Central memory CD8-positive, alpha-beta T cell (primary cell): ENCODE measurements at places on chromosomes 4 and X.

DNA sequence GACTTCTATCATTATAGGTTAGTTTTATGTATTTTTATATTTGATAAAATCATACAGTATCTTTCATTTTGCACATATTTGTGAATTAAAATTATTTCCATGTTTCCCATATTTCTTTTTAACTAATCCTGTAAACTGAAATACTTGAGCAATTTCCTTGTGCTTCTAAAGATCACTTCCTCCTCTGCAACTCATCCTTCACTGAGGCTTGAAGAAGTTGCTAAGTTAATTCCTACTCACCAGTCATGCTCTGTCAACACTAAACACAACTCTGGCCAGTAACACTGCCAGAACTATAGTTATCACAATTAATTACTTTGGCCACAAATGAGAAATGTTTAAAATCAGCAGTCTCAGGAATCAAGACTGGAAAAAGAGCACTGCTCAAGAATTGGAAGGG, 6.7 kb downstream of the SPATA4 start:
- no peak overlapping the region for H3K27ac ChIP-seq
- no peak overlapping the region for H3K4me3 ChIP-seq
- no peak for DNase-seq
- H3K36me3 ChIP-seq: peaks cover 2% of the 10 kb centered on the region
- no peaks in the 10 kb centered on the region for H3K4me1 ChIP-seq
- peaks cover 85% of the 10 kb centered on the region for H3K27me3 ChIP-seq

DNA sequence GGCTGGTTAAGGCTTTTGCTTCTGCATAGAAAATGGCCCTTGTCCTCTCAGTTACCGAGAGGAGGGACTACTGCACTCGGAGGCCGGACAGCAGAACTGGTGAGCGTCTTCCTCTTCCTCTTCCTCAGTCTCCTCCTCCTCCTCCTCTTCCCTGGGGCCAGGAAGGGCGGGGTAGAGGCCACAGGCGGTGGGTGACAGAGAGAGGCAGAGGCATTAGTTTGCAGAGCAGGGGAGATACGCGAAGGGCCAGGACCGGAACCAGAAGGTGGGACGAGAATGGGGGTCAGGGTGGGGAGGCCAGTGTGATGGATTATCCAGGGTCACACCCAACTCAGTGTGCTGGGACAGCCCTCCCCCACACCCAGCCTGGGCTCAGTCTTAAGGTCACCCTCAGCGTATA, 14.5 kb downstream of the IQSEC2 start:
- no peaks in the 10 kb centered on the region for H3K36me3 ChIP-seq
- no peak overlapping the region for H3K27ac ChIP-seq
- H3K27me3 ChIP-seq: no peaks in the 10 kb centered on the region
- H3K4me1 ChIP-seq: peaks cover 24% of the 10 kb centered on the region
- DNase-seq: no peak
- H3K4me3 ChIP-seq: no peak overlapping the region

DNA sequence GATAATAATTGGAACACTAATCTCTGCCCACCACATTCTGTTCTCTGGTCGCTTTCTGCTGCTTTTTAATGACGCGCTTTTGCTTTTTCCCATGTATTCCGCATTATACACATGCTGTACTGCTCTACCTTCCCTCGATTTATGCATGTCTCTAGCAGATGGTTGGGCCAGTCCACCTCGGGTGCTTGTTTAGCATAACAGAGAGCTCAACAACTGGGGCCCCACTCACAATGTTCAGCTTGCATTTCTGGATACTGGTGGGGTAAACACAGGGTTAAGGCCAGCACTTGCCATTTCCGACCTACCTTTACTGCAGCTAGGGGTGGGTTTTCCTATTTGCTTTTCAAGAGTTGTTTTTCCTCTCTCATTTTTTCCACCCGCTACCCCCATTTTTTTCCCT, 255.8 kb downstream of the SOX3 start:
- no peak overlapping the region for H3K4me3 ChIP-seq
- no peaks in the 10 kb centered on the region for H3K27me3 ChIP-seq
- no peaks in the 10 kb centered on the region for H3K36me3 ChIP-seq
- no peak overlapping the region for H3K27ac ChIP-seq

DNA sequence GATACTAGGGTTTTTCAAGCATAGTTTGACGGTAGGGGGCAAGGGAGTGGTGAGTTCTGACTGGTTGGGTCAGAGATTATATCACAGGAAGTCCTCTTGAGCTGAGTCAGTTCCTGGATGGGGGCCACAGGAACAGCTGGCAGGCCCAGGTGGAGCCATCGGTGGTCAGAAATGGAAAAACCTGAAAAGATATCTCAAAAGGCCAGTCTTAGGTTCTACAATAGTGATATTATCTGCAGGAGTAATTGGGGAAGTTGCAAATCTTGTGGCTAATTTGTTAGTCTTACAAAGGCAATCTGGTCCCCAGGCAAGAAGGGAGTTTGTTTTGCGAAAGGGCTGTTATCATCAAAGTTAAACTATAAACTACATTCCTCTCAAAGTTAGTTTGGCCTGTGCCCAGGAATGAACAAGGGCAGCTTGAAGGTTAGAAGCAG, 159.3 kb downstream of the PTCHD1 start:
- DNase-seq: no peak
- H3K4me1 ChIP-seq: peaks cover 6% of the 10 kb centered on the region
- no peak overlapping the region for H3K27ac ChIP-seq
- no peaks in the 10 kb centered on the region for H3K27me3 ChIP-seq
- H3K4me3 ChIP-seq: no peak overlapping the region

DNA sequence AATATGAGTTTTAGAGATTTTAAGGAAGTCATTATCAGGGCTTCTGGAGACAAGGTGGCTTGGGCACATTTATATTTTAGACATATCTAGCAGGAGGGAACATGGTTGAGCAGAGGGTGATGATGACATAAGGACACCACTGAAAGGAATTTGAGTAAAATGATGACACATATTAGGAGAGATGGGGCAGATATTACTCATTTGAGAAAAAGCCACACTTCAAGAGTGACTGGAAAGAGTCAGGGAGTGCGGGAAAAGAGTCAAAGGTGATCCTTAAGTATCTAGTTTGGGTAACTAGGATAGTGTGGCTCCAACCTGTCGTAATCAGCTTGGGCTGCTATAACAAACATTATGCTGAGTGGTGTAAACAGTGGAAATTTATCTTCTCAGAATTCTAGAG, 377.7 kb downstream of the PACRGL start:
- no peak overlapping the region for H3K4me3 ChIP-seq
- H3K27me3 ChIP-seq: no peaks in the 10 kb centered on the region
- no peaks in the 10 kb centered on the region for H3K4me1 ChIP-seq
- no peak for DNase-seq
- no peak overlapping the region for H3K27ac ChIP-seq

DNA sequence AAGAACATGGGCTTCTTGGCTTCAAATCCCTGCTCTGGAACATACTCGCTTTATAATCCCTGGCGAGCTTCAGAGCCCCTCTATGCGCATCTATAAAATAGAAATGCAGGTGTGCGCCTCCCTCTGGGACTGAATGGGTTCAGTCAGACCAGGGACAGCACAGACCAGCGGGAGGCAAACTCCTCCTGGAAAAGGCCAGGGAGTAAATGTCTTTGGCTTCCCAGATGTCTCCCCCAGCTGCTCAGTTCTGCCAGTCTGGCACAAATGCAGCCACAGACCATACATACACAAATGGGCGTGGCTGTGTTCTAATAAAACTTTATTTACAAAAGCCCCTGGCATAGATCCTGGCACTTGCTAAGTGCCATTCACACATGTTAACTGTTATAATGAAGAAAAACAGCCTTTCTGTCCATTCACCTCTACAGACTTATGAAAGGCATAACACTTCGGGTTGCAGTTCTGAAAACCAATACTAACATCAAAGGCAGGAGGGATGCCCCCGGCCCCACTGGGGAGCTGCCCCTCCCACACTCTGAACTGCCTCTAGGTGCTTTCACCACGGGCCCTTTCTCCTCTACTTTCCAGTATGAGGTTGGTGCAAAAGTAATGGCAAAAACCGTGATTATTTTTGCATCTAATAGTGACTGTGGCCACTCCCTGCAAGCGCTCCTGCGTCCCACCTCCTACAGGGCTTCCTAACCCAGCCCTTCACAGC, 4.6 kb downstream of the JAKMIP1 start:
- no peak for DNase-seq
- H3K27ac ChIP-seq: peak overlapping the region; percentile 99
- peaks cover 17% of the 10 kb centered on the region for H3K36me3 ChIP-seq
- H3K4me3 ChIP-seq: no peak overlapping the region
- no peaks in the 10 kb centered on the region for H3K27me3 ChIP-seq

- no peaks in the 10 kb centered on the region for H3K4me1 ChIP-seq
- no peaks in the 10 kb centered on the region for H3K36me3 ChIP-seq
- DNase-seq: no peak
These were observed 20.5 kb downstream of the SLC25A5 start for GRCh38 chrX:119488749-119489148.

GRCh38 chr4:79764120-79764519, 308.9 kb downstream of the ANTXR2 start:
- no peak overlapping the region for H3K4me3 ChIP-seq
- peaks cover 14% of the 10 kb centered on the region for H3K27me3 ChIP-seq
- no peak for DNase-seq
- H3K36me3 ChIP-seq: no peaks in the 10 kb centered on the region
- H3K4me1 ChIP-seq: no peaks in the 10 kb centered on the region

DNA sequence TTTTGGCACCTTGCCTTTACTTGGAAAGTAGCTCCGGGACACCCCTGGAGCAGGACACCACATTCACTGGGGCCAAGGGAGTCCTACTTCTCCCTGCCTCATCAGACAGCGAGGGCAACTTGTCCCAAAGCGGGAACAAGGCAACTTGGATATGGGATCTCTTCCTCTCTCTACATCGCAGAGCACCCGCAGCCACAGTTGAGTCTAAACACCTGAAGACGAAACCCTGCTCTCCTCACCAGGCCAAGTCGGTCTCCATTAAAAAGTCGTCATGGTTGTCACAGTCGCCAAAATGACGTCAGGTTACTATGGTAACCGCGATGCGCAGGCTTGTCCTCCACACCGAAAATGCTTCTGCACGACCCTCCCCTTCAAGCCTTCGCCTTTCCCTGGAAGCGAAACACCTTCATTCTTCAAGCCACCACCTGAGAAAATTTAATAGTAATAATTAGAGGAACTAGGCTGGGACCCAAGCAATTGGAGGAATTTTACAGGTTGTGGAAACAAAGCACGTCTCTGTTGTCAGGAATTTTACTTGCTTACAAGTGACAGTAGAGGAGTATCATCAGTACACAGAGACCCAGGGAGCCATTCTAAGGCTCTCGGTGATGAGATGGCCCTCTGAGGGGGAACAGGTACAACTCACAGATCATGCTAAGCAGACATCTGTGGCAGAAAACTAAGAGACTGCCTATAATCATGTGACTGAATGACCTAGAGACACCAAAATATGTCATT, 30.5 kb upstream of the TCEAL4 start:
- H3K4me1 ChIP-seq: peaks cover 6% of the 10 kb centered on the region
- peak overlapping the region; percentile 90 for H3K27ac ChIP-seq
- peak overlapping the region; percentile 84 for H3K4me3 ChIP-seq
- peaks cover 6% of the 10 kb centered on the region for H3K36me3 ChIP-seq

GRCh38 chrX:43176686-43177085, 398.7 kb upstream of the PPP1R2C start:
- no peak overlapping the region for H3K4me3 ChIP-seq
- no peaks in the 10 kb centered on the region for H3K27me3 ChIP-seq
- H3K4me1 ChIP-seq: no peaks in the 10 kb centered on the region
- no peak for DNase-seq
- H3K36me3 ChIP-seq: no peaks in the 10 kb centered on the region

DNA sequence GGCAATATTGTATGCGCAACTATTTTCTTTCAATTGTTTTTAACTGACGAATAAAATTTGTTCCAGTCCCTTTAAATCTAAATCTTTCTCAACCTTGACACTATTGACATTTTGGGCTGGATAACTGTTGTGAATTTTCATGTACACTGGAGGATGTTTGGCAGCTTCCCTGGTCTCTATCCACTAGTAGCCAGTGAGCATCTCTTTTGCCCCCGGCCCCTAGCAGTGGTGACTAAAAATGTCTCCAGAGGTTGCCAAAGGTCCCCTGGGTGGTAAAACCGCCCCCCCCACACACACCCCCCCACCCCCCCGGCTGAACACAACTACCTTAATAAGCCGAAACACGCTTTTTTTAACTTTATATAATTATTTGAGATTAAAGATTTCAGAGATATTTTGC, 514 bp downstream of the FANCB start:
- no peak for DNase-seq
- H3K27me3 ChIP-seq: no peaks in the 10 kb centered on the region
- peaks cover 5% of the 10 kb centered on the region for H3K36me3 ChIP-seq
- peaks cover 6% of the 10 kb centered on the region for H3K4me1 ChIP-seq
- peak overlapping the region; percentile 87 for H3K4me3 ChIP-seq
- peak overlapping the region; percentile 87 for H3K27ac ChIP-seq

DNA sequence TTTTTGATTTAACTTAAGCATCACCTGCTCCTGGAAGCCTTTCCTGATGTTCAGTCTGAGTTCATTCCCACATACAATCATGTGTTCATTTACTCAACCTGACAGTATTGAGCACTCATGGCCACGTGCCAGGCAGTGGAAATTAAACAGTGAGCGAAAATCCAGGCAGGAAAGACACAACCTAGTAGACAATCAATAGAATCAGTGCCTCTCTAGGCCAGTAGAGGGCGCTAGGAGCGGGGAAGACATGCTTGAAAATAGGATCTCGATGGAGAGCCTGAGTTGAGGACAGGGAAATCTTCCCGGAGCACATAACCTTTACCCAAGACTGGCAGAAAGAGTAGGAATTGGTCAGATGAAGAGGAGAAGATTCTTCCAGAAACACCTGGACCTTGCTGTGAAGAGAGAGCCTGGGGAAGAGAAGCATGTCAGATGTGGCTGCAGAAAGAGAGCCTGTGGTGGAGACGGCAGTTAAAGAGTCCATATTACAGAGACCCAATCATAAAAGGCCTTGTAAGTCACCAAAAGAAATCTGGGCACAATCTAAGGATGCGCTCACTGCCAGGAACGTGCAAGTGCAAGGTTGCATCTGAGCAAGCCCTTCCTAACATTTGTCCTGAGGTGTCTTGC, 103.5 kb downstream of the LDB2 start:
- no peak overlapping the region for H3K4me3 ChIP-seq
- H3K36me3 ChIP-seq: no peaks in the 10 kb centered on the region
- no peak overlapping the region for H3K27ac ChIP-seq

DNA sequence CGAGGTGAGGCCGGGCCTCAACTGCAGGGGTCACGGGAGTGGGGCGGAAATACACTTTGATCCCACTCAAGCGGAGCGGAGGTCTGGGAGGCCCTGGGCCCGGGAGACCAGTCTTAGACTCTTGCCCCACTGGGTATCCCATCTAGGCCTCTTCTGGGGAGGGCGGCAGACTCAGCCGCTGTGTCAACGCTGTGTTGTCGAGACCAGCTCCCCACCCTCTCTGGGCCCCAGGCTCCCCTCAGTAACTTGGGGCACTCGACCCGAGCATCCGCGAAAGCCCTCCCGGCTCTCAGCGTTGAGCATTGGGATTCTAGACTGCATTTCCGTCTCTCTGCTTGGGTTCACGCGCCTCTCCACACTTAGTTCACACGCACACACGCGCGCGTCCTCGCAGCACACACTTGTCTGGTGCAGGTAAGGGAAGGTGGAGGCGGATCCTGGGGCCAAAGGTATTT, 1.7 kb downstream of the NKX3-2 start:
- H3K4me1 ChIP-seq: peaks cover 29% of the 10 kb centered on the region
- H3K27ac ChIP-seq: peak overlapping the region; percentile 30
- H3K4me3 ChIP-seq: peak overlapping the region; percentile 33
- DNase-seq: no peak
- H3K27me3 ChIP-seq: peaks cover 90% of the 10 kb centered on the region
- peaks cover 22% of the 10 kb centered on the region for H3K36me3 ChIP-seq

GRCh38 chr4:89469930-89470375, 162.4 kb upstream of the GPRIN3 start:
- peak overlapping the region; percentile 1 for H3K27ac ChIP-seq
- H3K4me3 ChIP-seq: peak overlapping the region; percentile 31
- peaks cover 19% of the 10 kb centered on the region for H3K4me1 ChIP-seq
- no peaks in the 10 kb centered on the region for H3K36me3 ChIP-seq
- no peak for DNase-seq
